Stimulated activated CD4-positive, alpha-beta T cell treated with anti-CD3 and anti-CD28 coated beads, Interleukin-15, amount 100 ng/mL, for 1 hour (primary cell): ENCODE measurements at places on chromosomes 6 and 20.

- no peak for DNase-seq
Observed at GRCh38 chr6:33960345-33961313, 156.8 kb upstream of the MLN start.

- DNase-seq: no peak
Observed at GRCh38 chr6:157145656-157146285, 177.5 kb downstream of the TMEM242 start.

DNA sequence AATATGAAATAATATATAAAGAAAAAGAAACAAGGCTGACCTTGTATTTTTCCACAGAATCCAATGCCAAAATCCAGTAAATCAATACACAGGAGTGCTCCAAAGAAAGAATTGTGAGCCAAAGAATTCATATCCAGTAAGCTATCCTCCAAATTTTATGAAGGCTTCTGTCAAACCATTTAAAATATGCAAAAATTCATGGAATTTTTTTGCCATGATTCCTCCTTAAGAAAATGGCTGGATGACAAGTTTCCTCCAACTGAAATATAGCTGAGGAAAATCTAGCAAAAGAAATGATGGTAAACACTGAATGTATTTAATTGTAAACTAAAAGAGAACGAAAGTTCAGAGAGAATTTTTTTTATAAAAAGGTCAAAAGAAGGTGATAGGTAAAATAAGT is 290.3 kb downstream of the UBE3D start:
- no peak for DNase-seq

DNA sequence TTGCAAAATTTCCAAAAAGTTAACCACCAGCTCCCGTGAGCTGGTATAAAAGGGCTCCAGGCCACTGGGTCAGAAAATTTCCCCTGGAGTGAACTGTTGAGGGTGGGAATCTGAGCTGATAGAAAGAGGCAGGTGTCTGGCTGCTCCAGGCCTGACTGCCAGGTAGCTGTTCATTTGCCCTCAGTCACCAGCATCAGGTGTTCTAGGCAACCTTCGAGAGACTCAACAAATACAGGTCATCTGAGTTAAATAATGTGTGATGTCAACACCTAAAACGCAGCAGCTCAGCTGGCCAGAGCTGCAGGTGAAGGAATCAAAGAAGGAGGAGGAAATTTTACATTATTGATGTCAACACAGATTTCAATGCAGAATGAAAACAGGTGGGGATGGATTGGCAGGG is 46.7 kb downstream of the KCNK5 start:
- DNase-seq: no peak

GRCh38 chr20:1646975-1647431 is 10.6 kb downstream of the SIRPG start:
- DNase-seq: no peak

DNA sequence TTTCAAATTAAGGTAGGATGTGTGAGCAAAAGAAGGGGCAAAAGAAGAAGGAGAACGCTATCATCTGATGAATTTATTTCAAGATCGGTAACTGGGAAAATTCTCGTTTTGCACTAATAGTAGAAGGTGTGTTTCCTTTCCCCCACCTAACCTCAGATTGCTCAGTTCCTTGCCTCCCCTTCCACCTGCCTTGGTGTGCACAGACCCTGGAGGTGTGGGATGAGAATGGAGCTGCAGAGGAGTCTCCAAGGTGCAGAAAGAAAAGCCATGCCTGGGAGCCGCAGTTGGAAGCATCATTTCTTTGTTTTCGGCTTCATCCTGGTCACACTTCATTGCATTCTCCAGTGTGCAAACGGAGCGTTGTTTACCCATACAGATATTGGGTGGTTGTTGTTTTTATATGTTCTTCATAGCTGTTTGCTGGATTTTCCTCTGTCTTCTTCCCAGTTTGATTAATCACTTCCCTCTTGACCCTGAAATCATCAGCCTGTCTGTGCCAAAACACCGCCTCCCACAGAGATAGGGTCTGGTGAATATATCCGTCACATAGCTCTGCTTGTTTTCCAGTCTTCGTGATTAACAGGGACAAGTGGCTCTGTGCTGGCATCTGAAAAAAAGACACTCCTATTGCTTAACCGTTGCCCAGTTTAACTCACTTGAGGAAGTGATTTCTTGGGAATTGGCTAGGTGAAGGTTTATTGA is 40.2 kb upstream of the NEDD9 start:
- DNase-seq: no peak

- DNase-seq: no peak
Observed at GRCh38 chr6:38184585-38185080, 365.1 kb downstream of the ZFAND3 start.

GRCh38 chr6:158647501-158647900 is 2.4 kb upstream of the SYTL3 start:
- DNase-seq: no peak

DNA sequence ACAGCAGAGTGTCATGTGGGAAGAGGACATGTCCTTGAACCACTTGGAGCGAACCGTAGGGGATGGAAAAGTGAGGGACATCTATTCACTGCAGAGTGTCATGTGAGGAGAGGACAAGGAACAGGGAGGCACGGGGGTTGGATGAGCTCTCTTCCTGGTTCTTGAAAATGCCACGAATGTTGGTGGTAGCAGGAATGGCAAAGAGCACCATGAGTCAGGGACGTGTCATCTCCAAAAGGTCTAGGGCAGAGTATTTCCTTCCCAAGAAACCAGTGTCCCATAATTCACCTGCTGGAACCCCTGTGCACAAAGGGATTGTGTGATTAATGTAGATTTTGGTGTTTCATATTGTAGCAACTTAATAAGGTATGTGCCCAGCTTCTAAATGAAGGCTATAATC is 136.8 kb downstream of the BFSP1 start:
- DNase-seq: no peak

DNA sequence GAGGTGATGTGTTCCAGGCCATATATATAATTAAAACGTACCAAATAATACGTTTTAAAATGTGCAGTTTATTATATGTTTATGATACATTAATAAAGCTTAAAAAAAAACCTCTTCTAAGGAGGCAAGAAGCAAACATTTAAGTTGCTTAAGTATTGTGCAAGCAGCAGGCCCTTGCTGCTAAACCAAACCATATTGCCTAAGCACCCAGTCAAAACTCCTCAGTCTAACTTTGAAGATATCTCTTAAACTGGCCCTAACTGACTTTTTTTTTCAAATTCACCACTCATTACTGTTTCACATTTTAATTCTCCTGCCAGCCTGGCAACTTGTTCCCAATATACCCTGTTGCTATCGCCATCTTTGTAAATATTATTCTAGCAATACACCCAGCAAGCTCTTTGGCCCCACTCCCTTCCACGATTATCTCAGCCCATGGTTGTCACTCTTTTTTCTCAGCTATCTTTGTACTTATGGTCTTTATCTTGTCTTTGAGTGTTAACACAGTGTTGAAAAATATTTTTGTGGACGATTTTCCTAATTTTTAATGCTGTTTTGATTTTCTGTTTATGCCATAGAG is 60.9 kb downstream of the C6orf58 start:
- no peak for DNase-seq

GRCh38 chr20:45445805-45446562 is 23.6 kb upstream of the WFDC2 start:
- no peak for DNase-seq

DNA sequence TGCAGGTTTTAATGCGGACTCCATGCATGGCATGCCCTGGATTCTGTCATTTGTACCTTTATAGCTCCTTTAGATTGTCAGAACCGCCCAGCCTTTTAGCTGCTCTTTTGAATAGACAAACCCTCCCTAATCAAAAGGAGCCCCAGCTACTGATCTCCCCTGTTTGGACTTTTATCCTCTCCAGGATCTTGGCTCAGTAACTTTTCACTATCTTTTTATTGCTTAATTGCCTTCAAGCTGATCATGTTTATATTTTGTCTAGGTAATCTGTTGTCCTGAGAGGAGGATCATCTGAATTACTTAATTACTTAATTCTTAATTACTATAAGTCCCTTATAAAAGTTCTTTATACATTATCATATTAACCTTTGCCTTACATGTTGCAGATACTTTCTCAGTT is 93.2 kb downstream of the HIVEP1 start:
- DNase-seq: no peak

DNA sequence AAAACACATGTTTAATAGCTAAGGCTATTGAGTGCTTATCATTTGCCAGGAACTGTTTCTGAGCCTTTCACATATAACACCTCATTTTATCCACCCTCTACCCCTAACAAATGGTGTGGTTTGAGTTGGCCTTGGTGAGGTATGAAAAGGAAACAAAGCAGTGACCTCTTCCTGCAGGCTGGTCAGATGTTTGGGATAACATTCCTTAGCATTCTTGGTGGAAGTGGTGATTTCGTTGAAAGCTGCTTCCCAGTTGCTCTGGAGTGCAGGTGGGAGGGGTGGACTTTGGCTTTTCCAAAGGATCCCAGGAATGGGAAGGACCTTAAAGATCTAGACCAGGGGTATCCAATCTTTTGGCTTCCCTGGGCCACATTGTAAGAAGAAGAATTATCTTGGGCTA is 41.3 kb downstream of the CARMIL1 start:
- DNase-seq: no peak

- DNase-seq: no peak
Observed at GRCh38 chr6:31767096-31767645, 4.7 kb downstream of the SAPCD1 start.

- peak; percentile 66 for DNase-seq
Observed at GRCh38 chr20:33299111-33299603, 16.1 kb downstream of the BPIFB1 start.

DNA sequence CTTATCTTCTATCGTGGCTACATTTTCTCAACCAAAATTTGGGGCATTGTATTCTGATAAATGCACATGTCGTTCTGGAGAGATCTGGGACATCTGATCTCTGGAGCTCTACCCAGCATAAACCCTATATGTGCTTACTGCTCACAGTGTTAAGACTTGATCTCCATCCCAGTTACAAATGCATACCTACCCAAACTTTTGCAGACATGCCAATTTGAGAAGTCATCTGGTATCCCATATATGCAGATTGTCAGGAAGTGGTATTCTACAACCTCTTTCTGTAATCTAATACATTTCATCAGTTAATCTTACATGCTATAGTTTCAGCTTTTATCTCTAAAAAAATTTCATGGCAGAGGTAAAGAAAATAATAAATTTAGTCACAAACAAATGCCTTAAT is 11.2 kb downstream of the BAG2 start:
- no peak for DNase-seq

- no peak for DNase-seq
Observed at GRCh38 chr6:112511441-112511840, 164.3 kb downstream of the RFPL4B start.

GRCh38 chr6:55410674-55411073 is 83.4 kb downstream of the GFRAL start:
- DNase-seq: no peak

GRCh38 chr6:28865401-28866204 is 58.2 kb downstream of the TRIM27 start:
- DNase-seq: no peak

- no peak for DNase-seq
Observed at GRCh38 chr20:35146299-35146919, 727 bp downstream of the EDEM2 start.

DNA sequence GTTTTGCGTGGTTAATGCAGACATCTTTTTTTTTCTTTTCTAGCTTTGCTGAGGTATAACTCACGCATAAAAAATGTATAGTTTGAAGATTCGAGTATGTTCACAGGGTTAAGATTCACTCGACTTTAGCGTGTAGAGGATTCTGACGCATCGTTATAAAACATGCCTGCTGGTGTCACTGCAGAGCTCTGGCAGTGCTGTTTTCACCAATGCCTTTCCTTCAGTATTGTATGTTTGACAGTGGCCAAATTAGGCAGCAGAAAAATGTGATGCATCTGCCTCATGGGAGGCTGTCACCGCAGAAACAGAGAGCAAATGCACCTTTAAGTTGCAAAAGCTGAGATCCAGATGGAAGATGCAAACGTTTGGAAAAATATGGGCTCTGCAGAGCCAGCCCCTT is 18.0 kb upstream of the SIRPB2 start:
- no peak for DNase-seq

GRCh38 chr6:5531853-5532375 is 270.6 kb downstream of the FARS2 start:
- no peak for DNase-seq

DNA sequence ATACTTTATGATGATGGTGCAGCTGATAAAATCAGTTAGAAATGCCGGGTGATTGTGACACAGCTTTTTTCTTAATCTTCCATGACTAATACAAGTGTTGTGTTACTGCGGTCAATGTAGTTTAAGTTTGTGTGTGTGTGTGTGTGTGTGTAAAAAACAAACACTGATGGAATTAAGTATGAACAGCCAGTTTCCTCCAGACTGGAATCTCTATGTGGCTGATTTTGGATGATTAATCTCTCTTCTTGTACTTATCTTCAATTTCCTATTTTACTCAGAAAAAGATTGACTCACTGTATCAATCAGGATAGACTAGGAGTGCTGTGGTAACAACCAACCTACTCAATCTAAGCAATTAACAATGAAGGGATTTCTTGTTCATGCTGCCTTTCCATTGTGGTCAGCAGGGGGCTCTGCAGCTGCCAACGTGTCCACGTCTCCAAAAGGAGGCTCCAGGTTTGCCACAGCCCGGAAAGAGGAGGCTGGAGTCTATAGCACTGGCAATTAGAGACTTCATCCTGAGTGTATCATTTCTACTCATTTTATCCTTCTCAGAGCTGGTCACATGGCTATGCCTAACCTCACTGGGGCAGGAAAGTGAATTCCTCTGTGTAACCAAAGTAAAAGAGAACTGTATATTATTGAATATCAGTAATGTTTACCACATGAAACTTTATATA is 107.7 kb downstream of the CD109 start:
- no peak for DNase-seq

DNA sequence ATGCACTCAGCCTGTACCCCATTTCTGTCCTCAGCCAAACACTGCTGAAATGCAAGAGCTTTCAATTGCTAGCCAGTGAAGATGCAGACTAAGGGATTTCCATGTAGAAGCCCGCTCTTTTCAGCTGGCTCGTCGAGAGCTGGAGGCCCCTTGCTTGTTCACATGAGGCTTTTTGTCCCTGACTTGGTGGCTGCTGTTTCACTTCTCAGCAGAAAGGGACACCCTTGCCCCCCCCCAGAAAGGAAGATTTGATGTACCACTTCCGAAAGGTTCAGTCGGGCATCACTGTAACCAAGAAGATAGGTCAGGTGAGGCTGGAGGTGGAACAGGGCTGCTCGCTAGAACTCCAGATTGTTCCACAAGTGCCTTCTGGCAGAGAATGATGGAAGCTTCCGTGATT is 23.3 kb downstream of the PTPN1 start:
- no peak for DNase-seq

DNA sequence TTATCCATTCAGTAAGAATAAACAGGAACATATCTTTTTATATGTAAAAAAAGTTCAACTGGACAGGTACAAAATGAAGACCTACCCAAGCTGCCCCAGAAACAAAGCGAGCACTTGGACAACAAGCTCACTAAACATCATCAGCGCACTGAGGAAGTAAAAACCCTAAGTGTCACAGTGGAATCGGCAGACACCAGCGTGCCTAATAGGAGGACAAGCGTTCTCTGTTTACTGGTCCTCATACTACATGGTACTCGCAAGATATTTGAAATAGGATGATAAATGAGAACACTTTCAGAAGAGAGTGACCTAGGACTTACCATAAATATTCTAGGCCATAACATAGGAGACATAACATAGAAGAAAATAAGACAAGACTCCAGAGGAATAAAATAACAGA is 18.2 kb downstream of the MAP7 start:
- DNase-seq: no peak
